ENCODE measurements at places on chromosomes 4 and X. TPM values are rescaled to one million over a fixed set of nuclear protein-coding genes. Genes with fewer than 3 reads are reported as not detected.
A peak's percentile ranks its signal among the peaks of the same experiment; 100 is the strongest.

TRO gene
- total RNA-seq, result 1.1 TPM

DNA sequence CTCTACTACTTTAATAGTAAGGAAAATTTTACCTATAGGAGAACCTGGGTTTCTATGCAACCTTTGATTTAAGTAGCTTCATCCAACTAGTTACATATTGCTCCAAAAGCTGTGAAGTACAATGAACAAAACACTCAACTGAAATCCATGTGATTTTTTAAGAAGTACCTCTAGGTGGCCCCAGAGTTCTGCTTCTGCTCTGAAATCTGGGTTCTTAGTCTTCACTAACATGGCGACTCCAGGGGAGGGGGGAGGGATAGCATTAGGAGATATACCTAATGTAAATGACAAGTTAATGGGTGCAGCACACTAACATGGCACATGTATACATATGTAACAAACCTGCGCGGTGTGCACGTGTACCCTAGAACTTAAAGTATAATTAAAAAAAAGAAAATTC lies 73.4 kb upstream of the MAGEB2 start:
- peak; percentile 21 for DNase-seq

DNA sequence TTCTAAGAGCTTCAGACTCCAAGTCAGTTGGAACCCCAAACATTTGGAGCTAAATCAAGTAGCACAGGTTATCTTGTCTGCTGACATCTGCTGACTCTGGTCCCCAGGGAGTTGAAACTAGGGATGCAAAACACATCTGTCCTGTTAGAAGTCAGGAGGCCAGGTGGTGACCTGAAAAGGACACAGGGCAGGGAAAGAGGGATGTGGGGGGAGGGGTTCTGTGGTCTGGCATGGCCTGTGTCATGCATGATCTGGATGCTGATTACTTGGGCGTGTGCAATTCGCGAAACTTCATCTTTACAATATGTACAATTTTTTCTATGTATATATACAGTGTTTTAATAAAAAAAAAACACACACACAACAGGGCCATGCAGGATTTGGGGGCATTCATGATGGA lies 55.3 kb downstream of the FHDC1 start:
- DNase-seq, result no peak

GRCh38 chrX:68697465-68698125 lies 50.1 kb downstream of the STARD8 start:
- DNase-seq, result peak; percentile 77

FGFBP1 gene
- not detected for total RNA-seq

CCDC160 gene
- not detected for total RNA-seq

SPANXA1 gene
- not detected for total RNA-seq

DNA sequence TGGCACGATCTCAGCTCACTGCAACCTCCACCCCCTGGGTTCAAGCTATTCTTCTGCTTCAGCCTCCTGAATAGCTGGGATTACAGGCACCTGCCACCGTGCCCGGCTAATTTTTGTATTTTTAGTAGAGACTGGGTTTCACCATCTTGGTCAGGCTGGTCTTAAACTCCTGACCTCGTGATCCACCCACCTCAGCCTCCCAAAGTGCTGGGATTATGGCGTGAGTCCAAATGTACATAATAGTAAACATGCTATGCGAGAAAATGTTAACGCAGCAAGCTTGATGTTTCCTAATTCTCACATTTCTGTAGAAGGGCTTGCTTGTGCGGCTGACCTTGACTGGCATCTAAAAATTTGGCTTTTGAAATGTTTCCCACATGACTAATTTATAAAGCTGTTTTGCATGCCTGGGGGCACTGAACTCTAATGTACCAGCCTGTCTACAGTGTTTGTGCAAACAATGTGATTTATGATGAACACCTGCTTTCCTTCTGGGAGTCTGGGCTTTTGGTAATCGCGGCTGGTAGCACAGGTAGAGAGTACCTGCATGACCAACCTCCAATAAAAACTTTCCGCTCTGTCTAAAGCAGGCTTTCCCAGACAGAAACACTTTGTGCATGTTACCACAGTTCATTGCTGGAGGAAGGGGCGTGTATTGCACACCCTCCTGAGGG lies 216.8 kb downstream of the IL15 start:
- no peak for DNase-seq

GRCh38 chr4:48093991-48094416 lies 40.0 kb downstream of the TXK start:
- peak; percentile 79 for DNase-seq

GRCh38 chr4:8231551-8232049 lies 32.5 kb downstream of the SH3TC1 start:
- DNase-seq, result no peak

GRCh38 chrX:15160558-15161095 lies 109.3 kb downstream of the ASB9 start:
- no peak for DNase-seq

ATP10D gene
- 18.5 TPM for total RNA-seq

DNA sequence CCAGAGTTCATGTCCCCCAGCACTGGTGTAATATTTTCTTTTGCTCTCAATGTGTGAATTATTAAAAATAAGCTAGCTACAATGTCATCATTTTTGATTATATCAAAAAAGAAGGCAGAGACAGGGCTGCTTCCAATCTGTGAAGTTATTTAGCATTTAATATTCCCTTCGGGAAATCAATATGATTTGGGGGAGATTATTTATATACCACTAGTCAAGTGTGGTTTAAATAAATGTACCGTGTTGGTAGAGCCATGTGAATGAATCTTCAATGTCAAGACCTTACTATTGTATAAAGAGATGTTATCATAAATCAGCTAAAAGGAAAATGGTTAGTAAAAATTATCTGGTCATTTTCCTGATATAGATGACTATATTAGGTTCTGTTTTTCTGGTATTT lies 87.4 kb upstream of the MID1 start:
- DNase-seq, result no peak

RRH gene
- total RNA-seq, result not detected

- DNase-seq, result no peak
These were observed 5.2 kb downstream of the DDX3X start for GRCh38 chrX:41339148-41339547.

GRCh38 chr4:121072224-121073003 lies at the start of gene NDNF:
NDNF (minus strand) TSS chr4:121072535; CDS start chr4:121045837, 26,698 bp downstream.
- peak; percentile 51 for DNase-seq

GRCh38 chr4:169116270-169116901 lies 106.3 kb upstream of the CBR4 start:
- DNase-seq, result no peak

GRCh38 chr4:144574000-144574399 lies 72.0 kb upstream of the HHIP start:
- DNase-seq, result no peak

DNA sequence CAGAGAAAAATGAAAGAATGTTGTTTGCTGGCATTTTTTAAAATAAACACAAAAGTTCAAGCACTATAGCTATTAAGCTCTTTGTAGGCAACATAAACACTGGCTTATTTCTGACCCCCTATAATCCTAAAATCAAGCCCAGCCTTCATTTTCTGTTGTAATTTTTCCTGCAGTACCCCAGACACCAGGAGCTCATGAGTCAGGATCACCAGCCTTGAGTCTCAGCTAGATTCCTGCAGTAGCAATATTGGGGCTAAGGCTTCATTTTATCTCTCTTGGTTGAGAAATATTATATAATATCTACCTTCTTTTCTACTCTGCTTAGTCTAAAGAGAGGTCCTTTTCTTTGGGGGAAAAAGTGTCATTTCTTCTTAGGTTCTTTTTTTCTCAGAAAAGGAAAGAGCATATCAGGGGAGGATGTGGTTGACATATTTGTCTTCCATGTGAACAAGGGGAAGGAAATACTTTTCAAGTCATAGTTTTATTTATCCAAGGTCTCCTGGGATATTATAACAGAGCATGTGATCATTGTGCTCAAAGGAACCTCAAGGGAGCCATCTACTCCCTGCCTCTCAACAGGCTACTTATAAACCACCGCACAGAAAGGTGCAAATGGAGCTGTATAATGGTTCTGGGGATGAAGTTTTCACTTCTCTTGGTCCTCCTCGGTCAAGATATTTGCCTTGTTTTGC lies 678.3 kb upstream of the NR3C2 start:
- DNase-seq, result peak; percentile 4

TRIM60 gene
- not detected for total RNA-seq

- peak; percentile 19 for DNase-seq
These were observed 95.7 kb downstream of the CPZ start for GRCh38 chr4:8688041-8688907.

GRCh38 chrX:24928114-24928513 lies 87.7 kb downstream of the ARX start:
- DNase-seq, result no peak

- no peak for DNase-seq
These were observed 46.6 kb downstream of the IL13RA2 start for GRCh38 chrX:114970806-114971205.

GRCh38 chrX:22534643-22535042 lies 261.9 kb downstream of the CBLL2 start:
- DNase-seq, result peak; percentile 62

NR3C2 gene
- 4.6 TPM for total RNA-seq

DNA sequence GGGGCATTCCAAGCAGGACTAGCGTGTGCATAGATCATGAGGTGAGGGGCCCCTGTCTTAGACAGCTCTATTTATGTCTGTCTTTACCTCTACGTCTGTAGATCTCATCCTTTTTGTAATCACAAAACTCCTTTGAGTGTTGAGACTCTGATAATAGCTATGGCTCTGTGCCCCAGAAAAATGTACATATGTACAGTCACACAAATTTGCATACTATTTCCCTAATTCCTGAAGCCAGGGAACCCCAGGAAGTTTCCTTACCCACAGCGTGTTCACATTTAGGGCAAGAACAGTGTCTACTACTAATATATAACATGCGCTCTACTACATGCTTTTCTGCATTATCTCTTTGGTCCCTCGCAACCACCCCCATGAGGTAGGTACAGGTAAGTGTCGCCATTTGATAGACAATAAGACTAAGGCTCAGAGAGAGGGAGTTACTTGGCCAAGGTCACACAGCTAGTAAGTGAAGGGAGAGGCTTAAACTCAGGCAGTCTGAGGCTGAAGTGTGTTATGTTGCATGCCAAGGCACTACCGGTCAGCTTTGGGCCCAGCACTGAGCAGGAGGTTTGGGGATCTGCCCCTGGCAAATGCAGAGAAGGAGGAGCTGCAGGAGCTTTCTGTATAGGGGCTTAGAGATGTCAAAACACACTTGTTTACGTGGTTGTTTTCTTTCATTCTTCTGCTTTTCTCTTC lies 21.0 kb upstream of the CITED1 start:
- DNase-seq, result no peak

DNA sequence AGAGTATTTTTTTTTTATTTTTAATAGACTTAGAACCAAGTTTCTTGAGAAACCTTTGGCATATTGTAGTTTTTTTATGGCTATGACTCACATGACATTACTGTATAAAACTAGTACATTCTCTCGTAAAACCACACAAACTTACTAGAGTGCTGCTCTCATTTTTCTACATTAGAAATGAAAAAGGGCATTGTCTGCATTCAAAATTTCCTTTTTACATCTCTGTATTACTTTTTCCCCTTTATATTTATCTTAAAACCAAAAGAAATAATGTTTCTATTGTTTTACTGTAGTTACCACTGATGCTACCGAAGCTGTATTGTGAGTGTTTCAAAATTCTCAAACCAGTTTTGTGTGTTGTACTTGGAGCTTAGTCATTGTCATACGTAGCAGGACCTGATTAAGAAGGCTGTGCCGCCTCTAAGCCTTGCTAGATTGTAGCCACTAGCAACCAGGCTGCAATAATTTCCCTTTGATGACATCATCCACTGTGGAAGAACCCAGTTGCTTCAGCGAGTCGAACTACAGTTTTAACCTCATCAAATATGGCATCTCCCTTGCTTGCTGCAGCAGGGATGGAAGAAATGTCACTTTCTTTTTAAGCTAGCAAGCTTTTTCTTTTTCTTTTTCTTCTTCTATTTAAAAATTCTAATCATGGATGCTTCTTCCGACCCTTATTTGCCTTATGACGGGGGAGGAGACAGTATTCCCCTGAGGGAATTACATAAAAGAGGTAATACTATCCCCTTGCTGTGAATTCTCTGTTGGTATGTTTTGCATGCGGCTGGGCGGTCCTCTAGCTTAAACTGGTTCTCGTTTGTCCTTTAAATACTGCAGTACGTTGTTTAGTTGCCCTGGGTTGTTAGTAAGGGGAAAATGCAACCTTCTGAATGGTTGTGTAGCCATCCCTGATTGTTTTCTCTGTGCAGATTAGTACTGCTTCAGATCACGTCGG lies 39.6 kb downstream of the CLCN3 start:
- peak; percentile 93 for DNase-seq

FHDC1 gene
- 0.22 TPM for total RNA-seq
